ENCODE measurements at places on chromosomes 3 and 15.

GRCh38 chr15:84905016-84905916 is 20.8 kb downstream of the SLC28A1 start:
- no peak for DNase-seq

GRCh38 chr3:43031889-43032545 is 52.9 kb downstream of the GASK1A start:
- no peak for DNase-seq

DNA sequence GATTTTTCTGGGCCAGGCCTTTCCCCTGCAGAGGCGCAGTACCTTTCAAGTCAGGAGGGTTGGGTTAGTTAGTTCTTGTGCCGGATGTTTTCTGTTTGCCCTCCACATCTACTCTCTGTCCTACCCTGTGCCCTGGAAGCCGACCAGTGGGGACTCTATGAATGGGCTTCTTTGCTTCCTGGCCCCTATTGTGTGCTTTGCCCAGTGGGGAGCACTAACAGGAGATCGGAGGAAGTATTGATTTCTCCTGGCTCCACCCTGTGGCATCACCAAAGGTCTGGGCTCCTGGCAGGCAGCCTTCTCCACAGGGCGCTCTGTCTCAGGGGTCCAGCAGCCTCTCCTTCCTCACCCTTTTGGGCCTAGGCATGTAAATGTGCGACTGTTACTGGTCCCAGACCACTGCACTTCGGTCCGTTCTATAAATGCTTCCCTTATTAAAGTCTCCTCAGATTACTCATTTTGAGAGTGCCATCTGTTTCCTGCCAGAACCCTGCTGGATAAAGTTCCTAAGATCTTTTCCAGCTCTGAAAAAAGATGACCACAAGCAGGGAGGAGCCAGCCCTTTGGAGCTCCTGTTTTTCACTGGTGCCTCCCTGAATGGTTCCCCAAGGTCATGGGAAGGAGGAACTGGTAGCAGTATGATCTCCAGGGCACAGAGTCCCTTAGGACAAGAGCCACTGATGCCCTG is 44.5 kb downstream of the CTDSPL start:
- DNase-seq: no peak

- no peak for DNase-seq
These were observed 76.6 kb downstream of the RBPMS2 start for GRCh38 chr15:64698823-64699222.

DNA sequence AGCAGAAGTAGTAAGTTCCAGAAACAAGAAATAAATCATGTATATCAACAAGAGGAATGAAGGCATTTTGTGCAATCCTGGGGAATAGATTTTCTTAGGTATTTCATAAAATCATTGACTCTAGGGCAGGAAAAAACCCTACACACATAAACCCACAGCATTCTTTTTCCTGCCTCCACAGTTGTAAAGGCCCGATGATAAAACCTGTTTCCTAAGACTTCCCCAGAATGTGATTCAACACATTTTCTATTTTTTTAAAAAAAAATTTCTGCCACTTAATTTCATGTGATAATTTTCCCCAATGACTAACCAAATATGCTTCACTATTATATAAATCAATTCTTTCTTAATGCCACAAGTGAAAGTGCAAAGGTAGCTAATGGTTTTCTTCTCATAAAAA is 407.0 kb downstream of the FHIT start:
- no peak for DNase-seq

GRCh38 chr15:42082141-42082540 is 12.2 kb downstream of the PLA2G4D start:
- DNase-seq: no peak
